ENCODE measurements at places on chromosomes 6 and 20.
A peak's percentile ranks its signal among the peaks of the same experiment; 100 is the strongest.

DNA sequence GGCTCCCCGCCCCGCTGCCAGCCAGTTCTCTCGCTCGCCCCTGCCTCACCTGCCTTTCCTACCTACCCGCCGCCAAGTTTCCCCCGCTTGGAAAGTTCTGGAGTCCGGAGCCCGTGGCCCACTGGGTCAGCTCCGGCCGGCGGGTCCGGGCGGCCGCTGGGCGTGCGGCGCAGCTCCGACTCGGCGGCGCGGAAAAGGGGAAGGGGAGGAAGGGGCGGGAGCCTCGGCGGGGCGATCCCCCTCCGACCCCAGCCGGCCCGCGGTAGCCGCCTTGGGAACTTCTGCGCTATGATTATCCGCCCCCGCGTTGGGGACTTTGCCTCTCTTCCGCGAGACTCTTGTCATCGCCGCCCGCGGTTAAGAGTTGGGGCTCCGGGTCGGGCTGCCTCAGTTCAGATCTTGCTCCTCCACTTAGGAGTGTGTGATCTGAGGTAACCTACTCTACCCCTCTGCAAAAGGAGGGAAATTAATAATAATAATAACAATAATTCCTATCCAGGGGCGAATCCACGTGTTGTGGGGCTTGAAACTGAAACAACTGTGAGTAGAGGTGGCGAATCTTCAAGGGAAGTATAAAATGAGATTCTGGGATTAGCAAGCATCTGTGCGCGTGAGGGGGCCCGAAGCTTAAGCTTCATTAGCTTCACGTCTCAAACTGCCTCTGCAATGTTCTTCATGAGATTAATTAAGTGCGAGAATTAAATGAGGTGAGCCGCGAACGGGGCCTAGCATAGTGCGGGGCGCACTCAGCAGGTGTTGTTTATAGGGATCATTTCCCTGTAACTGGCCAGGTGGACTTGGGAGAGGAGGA lies 30.8 kb downstream of the SF3B5 start:
- peak; percentile 41 for DNase-seq

GRCh38 chr20:56896447-56896846 lies 267.3 kb downstream of the TFAP2C start:
- no peak for DNase-seq

DNA sequence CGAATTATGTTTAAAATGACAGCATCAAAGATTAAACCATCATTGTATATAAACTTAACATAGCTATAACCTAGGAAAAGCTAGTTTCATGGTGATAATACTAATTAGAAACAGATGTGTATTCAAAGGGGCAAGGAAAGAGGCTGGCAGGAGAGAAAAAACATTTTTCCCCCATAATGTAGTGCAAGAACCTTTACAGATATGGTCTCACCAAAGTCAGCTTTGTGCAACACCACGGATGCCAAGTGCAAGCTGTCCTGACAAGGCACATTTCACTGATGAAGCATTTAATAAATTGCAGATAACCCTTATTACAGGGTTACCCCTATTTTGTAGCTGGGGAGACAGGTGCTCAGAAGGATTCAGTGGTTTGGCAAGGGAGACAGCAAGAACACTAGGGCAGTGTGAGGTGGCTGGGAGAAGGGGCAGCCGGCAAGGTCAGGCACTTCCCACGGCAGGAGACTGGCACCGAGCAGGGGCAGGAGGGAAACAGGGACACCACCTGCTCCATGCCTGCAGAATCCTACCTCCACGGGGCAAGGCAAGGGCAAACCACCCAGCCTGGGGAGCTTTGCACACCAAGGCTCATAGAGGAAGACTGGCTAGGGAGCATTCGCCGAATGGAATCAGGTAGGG lies 6.5 kb downstream of the RPS6KA2 start:
- DNase-seq = no peak

DNA sequence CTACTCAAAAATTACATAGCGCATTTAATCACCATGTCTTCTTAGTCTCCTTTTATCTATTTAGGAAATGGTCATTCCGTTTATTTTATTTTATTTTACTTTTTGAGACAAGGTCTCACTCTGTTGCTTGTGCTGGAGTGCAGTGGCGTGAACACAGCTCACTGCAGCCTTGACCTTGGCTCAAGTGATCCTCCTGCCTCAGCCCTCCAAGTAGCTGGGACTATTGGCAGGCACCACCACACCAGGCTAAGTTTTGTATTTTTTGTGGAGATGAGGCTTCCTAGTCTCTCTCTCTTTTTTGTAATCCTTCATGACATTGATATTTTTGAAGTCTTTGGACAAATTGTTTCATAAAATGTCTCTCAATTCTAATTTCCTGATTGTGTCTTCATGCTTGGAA lies 4.7 kb upstream of the MYLK4 start:
- no peak for DNase-seq

DNA sequence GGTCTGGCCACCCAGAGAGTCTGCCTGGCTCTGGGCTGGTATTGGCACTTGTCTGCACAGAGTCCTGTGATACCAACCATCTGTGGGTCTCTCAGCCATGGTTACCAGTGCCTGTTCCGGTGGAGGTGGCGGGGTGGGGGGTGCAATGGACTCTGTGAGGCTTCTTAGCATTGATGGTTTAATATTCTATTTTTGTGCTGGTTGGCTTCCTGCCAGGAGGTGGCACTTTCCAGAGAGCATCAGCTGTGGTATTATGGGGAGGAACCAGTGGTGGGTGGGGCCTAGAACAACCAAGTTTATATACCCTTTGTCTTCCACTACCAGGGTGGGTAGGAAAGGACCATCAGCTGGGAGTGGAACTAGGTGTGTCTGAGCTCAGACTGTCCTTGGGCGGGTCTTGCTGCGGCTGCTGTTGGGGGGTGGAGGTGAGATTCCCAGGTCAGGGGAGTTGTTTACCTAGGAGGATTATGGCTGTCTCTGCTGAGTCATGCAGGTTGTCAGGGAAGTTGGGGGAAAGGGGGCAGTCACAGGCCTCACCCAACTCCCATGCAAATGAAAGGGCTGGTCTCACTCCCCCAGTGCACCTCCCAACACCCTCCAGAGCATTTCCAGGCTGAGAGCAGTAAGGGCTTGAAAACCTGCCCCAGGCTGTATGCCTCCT lies 117.5 kb downstream of the FLRT3 start:
- no peak for DNase-seq

- DNase-seq = no peak
These were observed 95.5 kb downstream of the ZFP64 start for GRCh38 chr20:52096117-52096516.

- no peak for DNase-seq
These were observed 64.5 kb downstream of the TRMT11 start for GRCh38 chr6:126050795-126051194.

- DNase-seq = no peak
These were observed 60.9 kb downstream of the EPB41L2 start for GRCh38 chr6:131001945-131002660.

- no peak for DNase-seq
These were observed 3.2 kb upstream of the SIRPB2 start for GRCh38 chr20:1494436-1494835.

- DNase-seq = no peak
These were observed 80.8 kb downstream of the LYRM4 start for GRCh38 chr6:5179917-5180316.

- DNase-seq = no peak
These were observed 118.4 kb downstream of the ANKRD60 start for GRCh38 chr20:58109918-58110635.

DNA sequence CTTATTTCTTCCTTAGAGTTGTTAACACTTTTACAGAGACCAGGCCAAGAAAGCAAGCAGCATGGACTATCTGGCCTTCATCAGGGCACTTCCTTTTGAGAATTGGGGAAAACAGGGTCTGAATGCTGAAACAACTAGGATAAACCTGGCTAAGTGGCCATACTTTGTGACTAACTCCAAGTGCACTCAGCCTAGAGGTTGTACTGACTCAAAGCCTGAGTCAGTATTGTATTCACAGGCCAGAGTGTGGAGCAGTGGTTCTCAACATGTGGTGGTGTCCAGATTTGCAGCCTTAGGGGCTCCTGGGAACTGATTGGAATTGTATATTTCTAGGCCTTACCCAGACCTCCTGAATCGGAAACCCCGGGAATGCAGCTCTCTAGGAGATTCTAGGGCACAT lies 20.1 kb downstream of the SEC23B start:
- no peak for DNase-seq

DNA sequence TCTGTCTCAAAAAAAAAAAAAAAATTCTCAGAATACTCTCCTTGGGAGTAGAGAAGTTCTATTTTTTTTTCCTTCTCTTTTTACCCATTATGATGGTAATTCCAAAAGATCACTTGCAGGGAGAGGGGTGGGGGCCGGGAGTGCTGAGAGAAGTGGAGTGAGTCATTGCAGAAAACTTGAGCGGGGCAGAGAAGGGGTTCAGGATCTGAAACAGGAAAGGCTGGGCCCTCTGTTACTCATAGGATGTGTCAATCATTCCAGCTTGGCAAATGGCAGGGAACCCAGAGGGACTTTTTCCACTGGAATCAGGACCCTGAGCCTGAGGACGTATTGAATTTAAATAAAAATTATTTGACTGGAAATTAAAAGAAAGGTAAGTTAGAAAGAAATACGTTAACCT lies 111.4 kb upstream of the ARMC2 start:
- no peak for DNase-seq

DNA sequence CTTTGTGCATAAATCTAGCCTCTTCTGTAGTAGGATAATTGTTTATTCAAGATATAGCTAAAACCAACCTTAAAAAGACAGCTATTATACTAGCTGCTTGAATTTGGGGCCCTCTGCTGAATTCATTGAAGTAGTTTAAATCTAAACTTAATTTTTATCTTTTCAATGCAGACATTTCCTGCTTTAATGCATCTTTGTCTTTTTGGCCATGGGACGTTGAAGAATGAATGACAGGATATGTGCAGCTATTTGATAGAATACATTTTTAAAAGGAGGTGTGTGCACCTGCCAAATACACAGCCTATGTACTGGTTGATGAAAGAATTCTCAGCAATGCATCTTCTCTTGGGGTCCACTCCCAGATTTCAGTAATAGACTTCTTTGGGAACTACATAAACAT lies 524.9 kb downstream of the PHF3 start:
- no peak for DNase-seq

DNA sequence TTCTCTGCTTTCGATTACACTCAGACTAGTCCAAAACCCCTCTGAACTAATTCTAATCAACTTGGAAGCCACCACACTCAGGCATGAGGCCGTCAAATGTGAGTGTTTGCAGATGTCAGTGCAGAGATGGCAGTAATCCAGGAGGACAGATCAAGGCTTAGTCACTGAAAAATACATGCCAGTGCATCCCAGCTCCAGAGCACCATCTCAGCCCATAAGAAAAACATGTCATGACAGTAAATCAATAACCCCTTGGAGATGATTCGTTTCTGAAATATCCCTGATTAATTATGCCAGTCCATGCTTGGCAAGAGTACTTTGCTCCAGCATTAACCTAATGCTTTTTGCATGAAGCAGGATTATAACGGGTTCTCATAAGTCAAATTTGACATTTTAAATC lies 179.5 kb downstream of the ADAT2 start:
- DNase-seq = no peak

GRCh38 chr6:43093436-43094289 lies 17.5 kb downstream of the PTK7 start:
- no peak for DNase-seq

All from activated CD8-positive, alpha-beta memory T cell treated with anti-CD3 and anti-CD28 coated beads for 1 hour (primary cell).